Type B pancreatic cell (in vitro differentiated cells): ENCODE measurements at places on chromosomes 3 and 15.

DNA sequence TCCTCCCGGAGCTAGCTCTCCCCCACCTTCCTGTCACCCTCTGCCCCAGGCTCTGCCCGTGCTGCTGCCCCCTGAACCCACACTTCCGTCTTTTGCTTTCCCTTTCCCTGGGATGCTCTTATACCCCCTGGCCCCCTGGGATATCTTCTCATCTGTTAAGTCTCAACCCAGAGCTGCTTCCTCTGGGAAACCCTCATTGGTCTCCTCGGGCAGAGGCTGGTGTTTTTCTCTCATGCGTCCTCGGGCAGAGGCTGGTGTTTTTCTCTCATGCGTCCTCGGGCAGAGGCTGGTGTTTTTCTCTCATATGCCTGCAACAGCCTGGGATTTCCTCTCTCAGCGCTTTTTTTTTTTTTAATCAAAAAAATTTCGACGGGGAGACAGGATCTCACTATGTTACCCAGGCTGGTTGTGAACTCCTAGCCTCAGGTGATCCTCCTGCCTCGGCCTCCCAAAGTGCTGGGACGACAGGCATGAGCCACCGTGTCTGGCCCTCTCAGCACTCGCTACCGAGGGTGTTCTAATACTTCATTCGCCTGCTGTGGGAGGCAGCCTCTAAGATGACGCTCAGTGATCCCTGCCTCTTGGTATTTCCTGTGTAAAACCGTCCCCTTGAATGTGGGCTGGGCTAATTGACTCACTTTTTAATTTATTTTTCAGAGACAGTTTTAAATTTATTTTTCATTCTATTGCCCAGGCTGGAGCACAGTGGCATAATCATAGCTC is 62.7 kb upstream of the TFRC start:
- no peaks in the 10 kb centered on the region for H3K36me3 ChIP-seq
- H3K4me3 ChIP-seq, result no peak overlapping the region
- peak overlapping the region; percentile 46 for H3K27ac ChIP-seq
- DNase-seq, result no peak
- H3K27me3 ChIP-seq, result no peaks in the 10 kb centered on the region
- peaks cover 18% of the 10 kb centered on the region for H3K4me1 ChIP-seq

- peak; percentile 34 for DNase-seq
- H3K27ac ChIP-seq, result no peak overlapping the region
- H3K36me3 ChIP-seq, result no peaks in the 10 kb centered on the region
These were observed 44.5 kb upstream of the C3orf80 start for GRCh38 chr3:160180581-160181216.

GRCh38 chr3:195102609-195103467 is 168.1 kb downstream of the XXYLT1 start:
- H3K4me1 ChIP-seq, result peaks cover 49% of the 10 kb centered on the region
- H3K4me3 ChIP-seq, result no peak overlapping the region
- peaks cover 6% of the 10 kb centered on the region for H3K36me3 ChIP-seq
- DNase-seq, result no peak
- peak overlapping the region; percentile 46 for H3K27ac ChIP-seq
- peaks cover 3% of the 10 kb centered on the region for H3K27me3 ChIP-seq

- no peaks in the 10 kb centered on the region for H3K27me3 ChIP-seq
- no peak overlapping the region for H3K4me3 ChIP-seq
- no peak for DNase-seq
- no peaks in the 10 kb centered on the region for H3K36me3 ChIP-seq
- no peaks in the 10 kb centered on the region for H3K4me1 ChIP-seq
These were observed 17.4 kb downstream of the NSMCE3 start for GRCh38 chr15:29252234-29252633.

- DNase-seq, result no peak
- H3K36me3 ChIP-seq, result no peaks in the 10 kb centered on the region
- no peaks in the 10 kb centered on the region for H3K4me1 ChIP-seq
- H3K27ac ChIP-seq, result no peak overlapping the region
- H3K4me3 ChIP-seq, result no peak overlapping the region
These were observed 1700.3 kb downstream of the OTOL1 start for GRCh38 chr3:163196815-163197374.

DNA sequence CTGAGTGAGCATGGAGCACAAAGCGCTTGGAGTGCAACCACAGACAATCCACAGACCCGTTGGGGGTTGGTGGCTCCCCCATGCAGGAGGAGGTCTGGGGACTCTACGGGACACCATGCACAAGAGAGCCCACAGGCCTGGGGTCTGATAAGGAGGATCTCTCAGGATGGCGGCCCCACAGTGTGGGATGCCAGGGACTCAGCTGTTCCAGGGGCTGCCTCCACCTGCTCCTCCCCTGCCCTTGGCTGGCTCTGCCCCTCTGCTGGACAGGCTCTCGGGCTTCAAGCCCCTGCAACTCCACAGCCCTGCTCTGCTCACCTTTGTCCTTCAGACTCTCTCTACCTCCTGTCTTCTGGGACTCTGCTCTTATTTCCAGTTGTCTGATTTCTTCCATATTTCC is 184.5 kb upstream of the CHRNA7 start:
- H3K36me3 ChIP-seq, result no peaks in the 10 kb centered on the region
- H3K27ac ChIP-seq, result no peak overlapping the region
- no peaks in the 10 kb centered on the region for H3K27me3 ChIP-seq
- H3K4me1 ChIP-seq, result no peaks in the 10 kb centered on the region
- DNase-seq, result no peak

GRCh38 chr3:32816439-32817256 is 1.1 kb upstream of the TRIM71 start:
- peak overlapping the region; percentile 86 for H3K27ac ChIP-seq
- peaks cover 39% of the 10 kb centered on the region for H3K4me1 ChIP-seq
- peaks cover 32% of the 10 kb centered on the region for H3K27me3 ChIP-seq

GRCh38 chr15:97009031-97009431 is 678.5 kb downstream of the NR2F2 start:
- no peaks in the 10 kb centered on the region for H3K36me3 ChIP-seq
- no peak overlapping the region for H3K27ac ChIP-seq
- H3K4me3 ChIP-seq, result no peak overlapping the region
